ENCODE measurements at places on chromosomes 5 and 9. TPM values are rescaled to one million over a fixed set of nuclear protein-coding genes. Genes with fewer than 3 reads are reported as not detected.
A peak's percentile ranks its signal among the peaks of the same experiment; 100 is the strongest.

GRCh38 chr9:107881626-107882300 is 392.2 kb upstream of the KLF4 start:
- no peak for DNase-seq

The DMRT1 gene
- not detected for total RNA-seq

GRCh38 chr5:72167804-72168203 is 60.5 kb downstream of the MAP1B start:
- no peak for DNase-seq

GRCh38 chr5:39580702-39581453 is 156.1 kb upstream of the DAB2 start:
- peak; percentile 78 for DNase-seq

- DNase-seq = peak; percentile 73
Observed at GRCh38 chr9:16074963-16075362, 522.1 kb downstream of the CCDC171 start.

The ARRDC3 gene
- 98.5 TPM for total RNA-seq

GRCh38 chr5:166282939-166283338 is 2008.5 kb upstream of the WWC1 start:
- no peak for DNase-seq

DNA sequence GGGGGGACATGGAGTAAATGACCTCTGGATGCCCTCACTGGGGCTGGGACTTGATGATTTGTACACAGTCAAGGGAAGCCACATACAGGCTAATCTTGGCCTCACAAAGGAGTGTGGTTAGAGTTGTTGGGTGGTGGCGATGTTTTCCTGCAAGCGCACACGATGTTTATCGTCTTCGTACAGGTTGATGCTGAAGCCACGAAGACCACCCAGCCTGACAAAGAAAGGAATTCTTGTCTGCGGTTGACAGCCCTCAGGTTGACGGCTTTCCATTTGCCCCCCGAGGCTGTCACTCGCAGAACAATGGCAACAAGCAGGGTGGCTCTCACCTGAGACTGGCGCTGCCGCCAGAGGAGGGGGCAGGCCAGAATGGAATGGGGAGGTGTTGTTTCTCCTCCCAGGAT is 14.1 kb upstream of the XPA start:
- no peak for DNase-seq

- no peak for DNase-seq
Observed at GRCh38 chr5:124045412-124045811, 533.4 kb downstream of the CSNK1G3 start.

The TGFBR1 gene
- 73.2 TPM for total RNA-seq

The HTR1A gene
- total RNA-seq = not detected

GRCh38 chr9:124452326-124452725 is 2.1 kb downstream of the ADGRD2 start:
- DNase-seq = no peak

The HDHD3 gene
- total RNA-seq = 20.9 TPM

DNA sequence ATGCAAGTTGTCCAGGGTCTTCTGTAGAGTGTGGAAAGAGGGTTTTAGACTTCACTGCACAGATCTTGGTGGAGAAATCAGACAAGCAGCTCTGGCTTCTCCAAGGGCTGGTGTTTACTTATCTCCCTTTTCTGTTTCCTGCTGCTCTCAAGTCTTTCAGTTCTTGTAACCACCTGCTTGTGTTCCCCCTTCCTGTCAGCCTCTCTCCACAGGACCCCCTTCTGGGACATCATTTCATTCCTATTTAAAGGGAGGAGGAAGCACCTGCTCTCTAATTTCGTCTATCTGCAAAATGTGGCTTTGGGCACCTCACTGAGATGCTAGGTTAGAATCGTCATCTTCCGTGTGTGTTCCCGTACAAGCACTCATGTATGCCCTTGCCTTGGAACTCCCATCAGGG is 636.2 kb downstream of the MTRR start:
- no peak for DNase-seq

All from lung (tissue), 17 donors.